ENCODE measurements at places on chromosomes 13 and 19.

DNA sequence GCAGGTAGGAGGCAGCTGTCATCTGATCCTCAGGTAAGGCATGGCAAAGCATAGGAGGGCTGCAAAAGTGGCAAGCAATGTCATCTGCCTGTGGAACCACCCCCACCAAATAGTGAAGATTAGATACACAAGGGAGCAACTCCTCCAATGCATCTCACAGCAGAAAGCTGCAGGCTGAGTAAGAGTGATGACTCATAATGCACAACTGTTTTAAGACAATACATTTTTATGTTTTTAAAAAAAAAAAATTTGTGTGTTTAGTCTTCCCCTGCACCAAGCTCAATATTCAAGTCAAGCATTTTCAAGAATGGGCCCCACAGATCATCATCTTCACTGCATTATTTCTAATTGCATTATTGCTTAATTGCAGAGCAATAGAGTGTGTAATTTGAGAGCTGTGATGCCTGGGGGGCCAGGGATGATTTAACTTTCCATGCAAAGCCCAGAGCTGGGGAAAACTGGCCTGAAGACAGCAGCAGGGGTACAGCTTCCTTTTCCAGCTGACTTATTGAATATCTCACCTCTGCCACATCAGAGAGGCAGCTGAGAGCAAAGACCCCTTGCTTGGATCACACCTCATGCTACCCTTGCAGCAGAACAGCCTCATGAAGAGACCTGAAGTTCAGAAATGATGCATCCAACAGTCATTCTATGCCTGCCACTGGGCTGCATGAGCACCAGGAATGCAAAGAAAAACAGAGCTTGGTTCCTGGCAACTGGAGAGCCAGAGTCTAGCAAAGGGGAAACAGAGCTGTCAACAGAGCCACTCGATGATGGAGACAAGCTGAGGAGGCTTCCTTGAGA is 22.7 kb upstream of the POP4 start:
- DNase-seq, result no peak

DNA sequence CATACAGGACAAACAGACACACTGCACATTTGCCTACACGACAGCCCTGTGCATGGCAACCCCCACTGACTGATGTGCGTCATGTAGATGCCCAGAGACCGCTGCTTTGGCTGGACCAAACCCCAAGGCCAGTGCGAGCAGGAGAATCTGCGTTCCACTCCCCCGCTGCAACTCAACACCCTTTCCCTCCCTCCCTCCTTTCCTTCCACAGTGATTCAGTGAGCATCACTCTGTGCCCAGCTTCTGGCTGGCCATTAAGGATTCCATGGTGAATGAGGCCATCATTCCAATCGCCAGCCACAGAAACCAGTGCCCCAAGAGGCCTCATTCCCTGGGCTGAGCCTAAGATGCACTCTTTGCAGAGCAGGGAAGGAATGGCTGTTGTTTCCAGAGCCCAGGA is 61.6 kb downstream of the GSX1 start:
- DNase-seq, result no peak

DNA sequence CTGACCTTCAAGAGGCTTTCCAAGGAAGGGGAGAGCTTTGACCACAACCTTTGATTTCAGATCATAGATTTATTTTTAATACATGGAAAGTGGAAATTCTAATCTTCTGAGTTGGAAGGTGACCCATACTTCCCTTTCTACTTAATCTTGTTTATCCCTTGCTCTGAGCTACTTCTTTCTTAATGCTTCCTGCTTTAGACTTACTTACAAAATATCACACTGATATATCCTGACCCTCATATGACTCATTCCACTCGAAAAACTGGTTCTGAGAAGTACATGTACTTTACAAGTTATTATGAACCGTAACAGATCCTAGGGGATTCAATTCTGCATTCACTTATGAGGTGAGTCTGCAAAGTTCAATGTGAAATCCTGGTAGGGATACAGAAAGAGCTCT is 76.2 kb upstream of the IRS2 start:
- no peak for DNase-seq

- peak; percentile 72 for DNase-seq
Measured at GRCh38 chr19:16897029-16897855, 8.4 kb downstream of the F2RL3 start.

GRCh38 chr19:2250766-2251105 is 1.6 kb downstream of the AMH start:
- no peak for DNase-seq

GRCh38 chr13:50585674-50586413 is 257.6 kb downstream of the DLEU7 start:
- DNase-seq, result no peak

- DNase-seq, result no peak
Measured at GRCh38 chr13:79723519-79724024, 242.6 kb downstream of the NDFIP2 start.

GRCh38 chr13:29771247-29771646 is 79.2 kb downstream of the UBL3 start:
- no peak for DNase-seq

GRCh38 chr13:104170980-104171555 is 1104.9 kb upstream of the SLC10A2 start:
- no peak for DNase-seq

GRCh38 chr19:2236064-2236313 is 140 bp downstream of the PLEKHJ1 start:
- DNase-seq, result no peak

DNA sequence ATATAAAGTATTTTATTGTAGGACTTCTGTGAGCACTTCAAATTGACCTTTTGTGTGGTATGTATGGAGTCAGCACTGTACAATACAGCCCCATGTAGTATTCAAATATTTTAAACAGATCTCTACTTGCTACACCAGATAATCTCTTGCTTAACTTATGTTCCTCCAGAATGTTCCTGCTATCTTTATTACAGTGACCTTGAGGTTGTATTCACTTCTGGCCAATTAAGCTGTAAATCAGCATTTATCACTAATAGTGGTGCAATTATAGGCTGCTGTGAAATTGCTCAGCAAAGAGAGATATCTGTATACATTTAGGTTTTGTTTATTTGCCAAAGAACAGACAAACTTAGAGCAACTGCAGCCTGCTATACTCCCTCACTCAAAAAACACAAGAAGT is 1218.6 kb downstream of the PCDH17 start:
- no peak for DNase-seq

Data from CD4-positive, alpha-beta T cell treated with Interleukin-17A for 4 hours (primary cell).